Stimulated activated CD4-positive, alpha-beta T cell treated with anti-CD3 and anti-CD28 coated beads, Interleukin-15, amount 100 ng/mL, for 1 hour (primary cell): ENCODE measurements at places on chromosomes 5 and 9.
A peak's percentile ranks its signal among the peaks of the same experiment; 100 is the strongest.

DNA sequence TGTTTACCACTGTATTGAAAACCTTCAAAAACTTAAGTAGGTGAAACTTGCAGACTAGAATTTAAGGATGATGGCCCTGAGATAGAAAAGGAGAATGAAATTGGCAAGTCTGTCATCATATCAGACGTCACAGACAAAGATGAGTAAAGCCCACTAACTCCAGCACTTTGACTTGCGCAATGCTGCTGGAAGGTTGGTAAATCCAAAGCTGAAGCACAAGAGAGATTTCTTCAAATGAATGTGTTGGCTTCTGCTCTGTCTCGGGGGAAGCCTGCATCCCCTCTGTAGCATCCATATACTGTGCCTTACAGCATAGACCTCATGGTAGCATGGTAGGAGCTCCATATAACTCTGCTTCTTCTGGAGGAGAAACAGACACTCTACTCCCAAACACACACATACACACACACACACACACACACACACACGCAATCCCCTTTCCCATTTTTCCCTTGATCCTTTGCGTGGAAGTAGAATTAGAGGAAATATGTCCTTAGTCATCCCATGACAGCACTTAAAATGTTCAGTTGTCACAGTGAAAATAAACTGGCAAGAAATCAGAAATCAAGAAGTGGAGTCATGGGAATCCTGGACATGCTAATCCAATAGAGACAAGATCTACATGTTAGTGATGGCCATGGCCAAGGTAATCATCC, 241.5 kb downstream of the NR3C1 start:
- no peak for DNase-seq

- no peak for DNase-seq
Measured at GRCh38 chr9:124286292-124286931, 28.7 kb downstream of the NEK6 start.

GRCh38 chr5:154618696-154619095, 136.5 kb upstream of the LARP1 start:
- DNase-seq: no peak

GRCh38 chr5:72187388-72188075, 80.3 kb downstream of the MAP1B start:
- DNase-seq: no peak

GRCh38 chr9:109708451-109708945, 71.5 kb upstream of the PALM2AKAP2 start:
- DNase-seq: no peak

- no peak for DNase-seq
Measured at GRCh38 chr5:126846344-126846743, 69.4 kb downstream of the LMNB1 start.

GRCh38 chr5:172370237-172370640, 84.1 kb downstream of the SH3PXD2B start:
- no peak for DNase-seq

DNA sequence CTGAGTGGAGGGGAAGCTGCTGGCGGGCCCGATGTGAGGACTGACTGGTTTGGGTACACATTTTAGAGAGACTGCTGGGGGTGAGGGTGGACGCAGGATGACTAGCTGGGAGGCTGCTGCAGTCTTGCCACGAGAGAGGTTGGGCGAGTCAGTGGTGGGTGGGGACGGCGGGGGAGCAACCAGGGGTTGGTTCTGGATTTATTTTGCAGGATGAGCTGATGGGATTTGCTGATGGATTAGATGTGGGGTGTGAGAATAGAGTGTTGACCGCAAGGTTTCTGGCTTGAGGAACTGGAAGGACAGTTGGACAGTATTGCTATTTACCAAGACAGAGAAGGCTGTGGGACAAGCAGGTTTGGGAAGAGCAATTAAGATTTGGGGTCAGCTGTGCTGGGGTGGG, 5.8 kb upstream of the NDST1 start:
- DNase-seq: no peak

DNA sequence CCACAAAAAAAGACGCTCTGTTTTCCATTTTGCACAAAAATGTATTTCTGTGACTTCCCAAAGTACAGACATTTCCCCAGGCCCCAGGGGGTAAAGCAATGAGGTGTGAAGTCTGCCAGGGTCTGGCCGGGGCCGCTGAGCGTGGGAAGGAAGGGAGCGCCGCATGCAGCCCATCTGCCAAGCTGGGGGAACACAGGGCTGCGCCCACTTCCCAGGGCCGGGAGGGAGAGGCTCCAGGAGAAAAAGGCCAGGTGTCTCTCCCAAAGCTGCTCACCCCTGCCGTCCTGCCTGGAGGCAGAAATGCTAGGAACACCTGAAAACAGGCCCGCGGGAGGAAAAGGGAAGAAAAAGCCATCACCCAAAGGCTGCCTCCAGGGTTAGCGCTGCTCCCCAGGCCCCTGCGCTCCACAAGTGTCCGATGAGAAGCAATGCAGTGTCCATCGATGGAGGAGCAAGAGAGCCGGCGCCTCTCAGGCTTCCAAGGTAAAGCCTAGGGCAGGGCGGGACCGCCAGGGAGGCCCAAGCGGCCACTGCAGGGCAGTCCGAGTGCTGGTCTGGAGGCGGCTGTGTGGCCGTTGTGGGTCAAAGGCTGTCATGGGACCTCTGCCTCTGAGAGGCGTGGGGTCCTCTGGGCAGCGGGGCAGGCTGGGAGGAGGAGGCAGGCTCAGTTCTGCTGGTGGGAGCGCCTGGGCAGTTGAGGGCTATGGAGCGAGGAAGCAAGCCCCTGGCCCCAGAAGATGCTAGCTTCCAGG, 6.0 kb upstream of the ZDHHC12 start:
- no peak for DNase-seq

DNA sequence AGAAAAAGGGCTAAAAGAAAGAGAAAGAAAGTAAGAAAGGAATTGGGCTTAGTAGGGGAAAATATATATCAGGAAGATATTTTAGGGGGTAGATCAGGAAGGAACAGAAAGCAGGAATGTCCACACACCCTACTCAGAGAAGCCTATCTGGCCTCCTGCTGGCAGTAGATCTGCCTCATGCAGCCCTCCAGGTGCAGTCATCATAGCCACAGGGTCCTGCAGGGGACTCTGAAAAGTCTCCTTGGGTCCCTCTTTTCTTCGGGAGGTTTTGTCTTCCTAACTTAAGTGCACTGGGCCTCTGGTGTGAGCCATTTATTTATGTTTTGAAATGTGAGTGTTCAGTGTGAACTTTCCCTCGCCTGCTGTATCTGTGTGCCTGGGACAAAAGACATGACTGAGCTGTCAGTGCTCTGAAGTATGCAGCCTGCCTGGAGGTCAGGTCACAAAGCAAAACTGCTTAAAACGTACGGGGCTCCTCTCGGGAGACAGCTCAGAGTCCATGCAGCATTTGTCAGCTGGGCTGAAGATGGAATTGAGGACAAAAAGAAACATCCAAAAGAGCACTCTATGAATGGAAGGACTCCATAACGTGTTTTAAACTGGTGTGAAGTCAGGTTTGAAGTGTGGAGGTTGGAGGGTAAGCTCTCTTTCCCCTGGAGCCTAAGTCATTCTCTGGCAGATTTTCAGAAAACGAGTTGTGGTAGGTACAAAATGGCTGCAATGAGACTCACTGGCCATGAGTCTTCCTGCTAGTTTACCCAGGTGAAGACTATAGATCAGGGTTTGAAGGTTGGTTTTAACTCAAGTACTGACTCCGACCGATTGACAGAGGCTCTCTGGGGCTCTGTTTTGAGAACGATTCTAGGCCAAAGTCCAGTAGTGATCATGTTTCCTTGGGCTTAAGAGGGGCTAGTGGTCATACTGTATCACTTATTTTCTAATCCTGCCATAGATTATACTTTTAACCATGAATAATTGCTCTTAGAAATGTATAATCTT, 151.8 kb upstream of the GDNF start:
- DNase-seq: no peak

DNA sequence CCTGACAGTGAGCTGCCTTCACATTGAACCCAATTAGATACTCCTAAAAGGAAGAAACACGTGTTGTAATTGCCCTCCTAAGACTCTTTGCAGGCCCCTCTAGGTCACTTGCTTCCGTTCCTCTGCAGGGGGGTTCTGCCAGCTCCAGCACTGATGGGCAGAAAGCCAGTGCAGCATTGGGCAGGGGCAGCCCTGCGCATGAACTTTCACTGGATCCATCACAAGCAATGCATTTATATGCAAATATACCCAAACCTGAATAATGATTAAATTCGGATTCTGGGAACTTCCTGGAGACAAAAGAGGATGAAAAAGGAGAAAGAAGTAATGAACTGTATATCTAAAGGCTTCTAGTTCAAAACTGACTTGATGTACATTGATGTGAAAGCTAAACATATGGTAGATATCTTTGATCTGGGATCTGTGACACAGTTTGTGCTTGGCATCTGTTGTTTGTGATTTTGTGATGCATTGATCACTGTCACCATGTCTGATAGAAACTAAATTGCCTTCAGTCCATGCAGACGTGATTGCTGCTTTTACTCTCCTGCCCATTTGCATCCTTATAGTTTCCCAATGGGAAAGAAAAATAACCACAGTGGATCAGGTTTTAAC, 313.4 kb downstream of the DEPDC1B start:
- DNase-seq: no peak

- no peak for DNase-seq
Measured at GRCh38 chr5:115543365-115544042, 1.1 kb downstream of the FEM1C start.

DNA sequence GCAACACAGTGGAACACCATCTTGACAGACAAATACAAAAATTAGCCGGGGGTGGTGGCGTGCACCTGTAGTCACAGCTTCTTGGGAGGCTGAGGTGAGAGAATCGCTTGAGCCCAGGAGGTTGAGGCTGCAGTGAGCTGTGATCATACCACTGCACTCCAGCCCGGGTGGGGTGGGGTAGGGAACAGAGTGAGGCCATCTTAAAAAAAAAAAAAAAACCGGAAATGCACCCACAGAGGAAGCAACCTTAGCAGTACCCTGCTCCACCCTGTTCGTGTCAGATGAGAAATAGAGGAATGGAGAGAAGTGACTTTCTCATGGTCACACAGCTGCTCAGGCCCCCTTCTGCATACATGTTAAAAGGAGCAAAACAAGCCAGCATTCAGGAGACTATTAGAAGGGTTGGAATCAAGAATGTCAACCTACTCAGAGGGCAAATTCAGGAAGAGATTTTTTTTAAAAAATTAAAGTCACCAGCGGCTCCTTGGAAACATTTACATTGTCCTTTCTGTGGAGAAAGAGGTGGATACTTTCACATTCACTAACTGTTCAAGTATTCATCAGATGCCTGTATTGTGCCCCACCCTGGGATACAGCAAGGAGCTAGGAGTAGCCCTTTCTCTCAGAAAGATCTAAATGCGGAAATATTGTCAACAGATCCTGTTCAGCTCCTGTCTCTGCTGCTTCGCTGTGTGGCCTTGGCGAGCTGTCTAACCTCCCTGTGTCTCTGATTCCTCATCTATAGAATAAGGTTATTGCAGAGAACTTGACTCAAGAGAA, 41.0 kb downstream of the CYFIP2 start:
- no peak for DNase-seq

DNA sequence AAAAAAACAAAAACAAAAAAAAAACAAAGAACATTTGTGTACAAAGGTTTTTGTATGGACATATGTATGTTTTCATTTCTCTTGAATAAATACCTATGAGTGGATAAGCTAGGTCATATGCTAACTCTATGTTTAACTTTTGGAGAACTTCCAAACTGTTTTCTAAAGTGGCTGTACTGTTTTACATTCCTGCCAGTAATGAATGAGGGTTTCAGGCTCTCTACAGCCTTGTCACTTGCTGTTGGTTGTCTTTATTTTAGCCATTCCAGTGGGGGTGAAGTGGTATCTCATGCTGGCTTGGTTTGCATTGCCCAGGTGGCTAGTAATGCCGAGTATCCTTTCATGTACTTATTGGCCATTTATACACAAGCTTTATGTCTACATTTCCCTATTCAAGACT, 9.1 kb upstream of the TRIO start:
- no peak for DNase-seq

- DNase-seq: no peak
Measured at GRCh38 chr9:95923794-95924193, 48.3 kb downstream of the ERCC6L2 start.

- no peak for DNase-seq
Measured at GRCh38 chr9:116320290-116320689, 166.7 kb downstream of the PAPPA start.

DNA sequence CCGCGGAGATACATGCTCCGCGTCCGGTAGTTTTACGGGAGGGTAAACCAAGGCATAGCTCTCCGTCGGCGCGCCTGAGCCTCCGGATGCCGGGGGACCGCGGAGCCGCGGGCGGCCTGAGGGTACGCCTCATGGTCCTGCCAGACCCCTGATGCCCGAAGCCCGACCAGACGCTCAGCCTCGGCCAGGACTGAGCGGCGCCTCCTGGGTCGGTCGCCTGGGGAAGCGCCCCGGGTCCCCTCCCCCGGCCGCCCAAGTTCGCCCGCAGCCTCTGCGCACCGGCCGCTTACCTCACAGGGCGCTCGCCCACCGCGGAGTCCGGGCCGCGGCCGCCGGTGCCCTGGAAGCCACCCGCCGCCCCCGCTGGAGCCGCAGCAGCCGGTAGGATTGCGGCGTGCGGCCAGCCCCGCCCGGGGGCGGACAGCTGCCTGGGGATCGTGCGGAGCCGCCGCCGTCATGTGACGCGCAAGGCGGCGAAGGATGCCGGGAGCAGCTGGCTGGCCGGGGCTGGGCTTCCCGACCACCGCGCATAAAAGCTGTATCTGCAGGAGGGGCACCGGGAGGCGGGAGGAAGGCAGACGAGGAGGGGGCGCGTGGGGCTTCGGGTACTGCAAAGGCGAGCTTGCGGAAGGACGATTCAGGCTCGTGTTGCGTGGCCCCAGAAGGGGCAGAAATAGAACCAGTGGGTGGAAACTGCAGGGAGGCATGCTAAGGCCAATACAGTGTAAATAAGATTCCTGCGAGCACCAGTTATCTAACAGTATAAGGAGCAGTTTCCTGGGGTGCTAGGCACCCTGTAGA, at the start of gene FBXO10:
FBXO10 (minus strand) TSS at position 460 of the 801 bp plus-strand sequence. CDS start 34,612 bp downstream, outside the sequence.
- peak; percentile 11 for DNase-seq

- no peak for DNase-seq
Measured at GRCh38 chr5:308672-309271, 12.7 kb upstream of the AHRR start.

- no peak for DNase-seq
Measured at GRCh38 chr9:33435821-33436277, 11.5 kb downstream of the AQP3 start.

DNA sequence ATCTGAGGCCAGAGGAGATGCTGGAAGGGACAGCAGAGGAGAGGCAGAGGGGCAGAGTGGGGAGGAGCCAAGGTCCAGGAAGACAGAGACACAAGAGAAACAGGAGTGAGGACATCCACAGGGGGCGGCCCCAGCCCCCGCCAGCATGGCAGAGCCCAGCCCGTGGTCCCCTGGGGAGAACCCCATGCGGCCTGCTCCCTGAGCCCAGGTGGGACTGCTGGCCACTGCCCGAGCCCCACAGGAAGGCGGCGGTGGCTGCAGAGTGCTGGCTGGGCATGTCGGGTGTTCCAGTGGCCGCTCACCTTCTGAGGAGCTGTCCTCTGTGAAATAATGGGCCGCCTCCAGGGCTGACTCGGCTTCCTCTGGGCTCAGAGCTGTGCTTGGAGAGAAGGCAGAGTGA, 8.9 kb upstream of the MRNIP start:
- no peak for DNase-seq

- no peak for DNase-seq
Measured at GRCh38 chr5:172776235-172776594, 5.2 kb upstream of the DUSP1 start.
